ENCODE measurements at places on chromosomes 3 and 15.

GRCh38 chr15:80816936-80817335 is 37.8 kb downstream of the CEMIP start:
- no peak for DNase-seq

- DNase-seq, result no peak
These were observed 44.1 kb downstream of the TNIK start for GRCh38 chr3:171416061-171416460.

- no peak for DNase-seq
These were observed 683.7 kb downstream of the TBL1XR1 start for GRCh38 chr3:176513604-176514003.

GRCh38 chr3:16761571-16761970 is 123.2 kb upstream of the PLCL2 start:
- DNase-seq, result no peak

DNA sequence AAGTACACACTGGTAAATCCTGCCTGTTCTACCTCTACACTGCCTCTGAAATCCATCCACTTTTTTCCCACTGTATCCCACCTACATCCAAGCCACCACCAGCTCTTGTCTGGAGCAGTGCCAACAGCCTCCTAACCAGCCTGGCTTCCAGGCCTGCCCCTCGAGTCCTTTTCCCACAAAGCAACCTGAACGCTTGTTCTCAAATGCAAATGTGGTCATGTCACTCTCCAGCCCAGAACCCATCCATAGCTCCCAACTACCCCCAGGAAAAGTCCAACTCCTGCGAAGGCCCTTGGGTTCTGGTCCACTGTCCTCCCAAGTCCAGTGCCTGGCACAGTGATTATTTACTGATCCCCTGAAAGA is 83.8 kb downstream of the SEMA5B start:
- DNase-seq, result no peak

GRCh38 chr15:69857250-69857649 is 240.5 kb downstream of the TLE3 start:
- DNase-seq, result no peak

GRCh38 chr3:111773484-111773883 is 85.6 kb upstream of the PHLDB2 start:
- DNase-seq, result no peak

DNA sequence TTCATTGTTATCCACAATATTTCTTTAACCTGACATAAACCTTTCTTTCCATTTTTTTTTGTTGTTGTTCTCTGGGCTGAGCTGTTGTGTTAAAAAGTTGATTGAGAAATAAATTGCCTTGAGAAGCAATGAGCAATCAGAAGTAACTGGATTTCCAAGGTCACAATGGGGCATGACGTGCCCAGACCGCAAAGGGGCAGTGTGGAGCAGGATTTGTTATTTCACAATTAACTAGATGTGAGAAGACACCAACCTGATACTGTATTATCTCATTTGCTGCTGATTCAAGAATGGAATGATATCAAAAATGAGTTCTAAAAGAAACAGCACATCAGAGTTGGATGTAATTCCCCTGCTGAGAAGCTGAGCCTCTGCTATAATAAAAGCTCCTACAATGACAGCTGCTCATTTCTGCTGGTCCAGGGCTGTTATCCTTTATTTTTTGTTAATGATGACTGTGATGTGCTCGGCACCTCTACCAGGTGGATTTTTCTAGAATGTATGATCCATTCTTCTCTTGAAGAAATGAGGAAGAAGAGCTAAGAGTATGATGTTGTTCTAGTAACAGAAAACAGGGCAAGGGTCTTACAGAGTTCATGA is 28.1 kb downstream of the CPNE4 start:
- no peak for DNase-seq

DNA sequence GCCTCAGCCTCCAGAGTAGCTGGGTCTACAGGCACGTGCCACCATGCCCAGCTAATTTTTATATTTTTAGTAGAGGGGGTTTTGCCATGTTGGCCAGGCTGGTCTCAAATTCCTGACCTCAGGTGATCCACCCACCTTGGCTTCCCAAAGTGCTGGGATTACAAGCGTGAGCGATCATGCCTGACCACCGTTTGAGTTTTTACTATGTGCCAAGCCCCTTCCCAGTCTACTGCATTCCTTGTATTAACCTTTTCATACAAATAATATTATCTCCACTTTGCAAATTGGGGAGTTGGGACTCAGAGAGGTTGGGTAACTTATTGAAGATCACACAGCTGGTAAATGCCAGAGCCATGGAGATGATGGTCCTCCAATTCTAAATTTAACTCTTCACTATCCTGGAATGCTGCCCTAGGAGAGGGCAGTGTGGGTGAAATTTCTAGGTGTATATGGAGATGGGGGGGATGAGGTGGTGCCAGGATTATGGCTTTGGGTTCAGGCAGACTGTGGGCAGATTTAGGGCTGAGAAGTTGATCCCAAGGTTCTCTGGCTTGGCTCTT is 1.0 kb upstream of the PXK start:
- no peak for DNase-seq

Measured in NCI-H748 treated with DMSO at 0.1 percent for 48 hours (cell line).